ENCODE measurements at places on chromosomes 7 and 10. TPM values are rescaled to one million over a fixed set of nuclear protein-coding genes. Genes with fewer than 3 reads are reported as not detected.

DNA sequence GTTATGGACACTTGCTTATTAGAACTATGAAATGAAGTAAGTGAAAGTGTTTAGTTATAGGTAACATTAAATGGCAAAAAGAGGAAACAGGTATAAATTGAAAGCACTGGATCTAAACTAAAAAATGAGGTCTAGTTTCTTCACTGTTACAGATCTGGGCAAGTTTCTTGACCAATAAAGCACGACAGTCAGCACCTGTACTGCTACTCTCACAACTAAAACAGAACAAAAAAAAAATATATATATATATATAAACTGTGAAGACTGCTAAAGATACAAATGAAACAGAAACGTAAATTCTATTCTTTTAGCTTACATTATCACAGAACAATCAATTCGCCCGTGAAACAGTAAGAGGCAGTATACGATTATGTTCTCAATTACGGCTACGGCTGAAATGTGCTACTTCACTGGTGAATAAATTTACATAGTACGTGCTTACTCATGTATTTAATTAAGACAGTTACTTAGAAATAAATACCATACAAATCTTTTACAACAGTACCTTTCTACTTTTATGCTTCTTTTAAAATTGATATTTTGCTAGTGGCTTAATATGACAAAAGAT lies 4.2 kb downstream of the AHR start:
- H3K4me3 ChIP-seq: no peak overlapping the region
- DNase-seq: no peak
- peaks cover 15% of the 10 kb centered on the region for H3K36me3 ChIP-seq
- H3K27ac ChIP-seq: no peak overlapping the region

DNA sequence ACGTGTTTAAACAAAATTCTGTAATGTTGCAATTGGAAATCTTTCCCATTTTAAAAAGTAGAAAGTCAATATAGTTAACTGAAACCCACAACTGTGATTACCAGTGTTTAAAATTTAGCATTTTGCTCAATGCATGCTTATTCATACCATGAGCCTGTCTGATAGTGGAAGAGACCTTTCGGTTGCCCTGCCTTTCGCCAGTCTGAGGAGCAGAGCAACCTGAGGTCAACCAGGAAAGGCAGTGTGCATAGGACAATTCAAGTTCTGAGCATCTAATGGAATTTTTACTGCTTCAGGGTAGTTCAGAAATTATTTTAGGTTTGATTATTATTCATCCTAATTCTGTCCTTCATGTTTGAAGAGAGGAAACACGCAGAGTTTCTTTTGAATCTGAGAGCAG lies 100.8 kb downstream of the CUBN start:
- no peaks in the 10 kb centered on the region for H3K27me3 ChIP-seq
- peak; percentile 30 for DNase-seq
- peak overlapping the region; percentile 96 for H3K27ac ChIP-seq
- peaks cover 14% of the 10 kb centered on the region for H3K36me3 ChIP-seq
- H3K4me3 ChIP-seq: peak overlapping the region; percentile 73

- H3K36me3 ChIP-seq: peaks cover 53% of the 10 kb centered on the region
- H3K4me3 ChIP-seq: peak overlapping the region; percentile 88
- no peak for DNase-seq
- H3K27me3 ChIP-seq: no peaks in the 10 kb centered on the region
Observed at GRCh38 chr7:44883961-44884620, 1.2 kb downstream of the PURB start.

DNA sequence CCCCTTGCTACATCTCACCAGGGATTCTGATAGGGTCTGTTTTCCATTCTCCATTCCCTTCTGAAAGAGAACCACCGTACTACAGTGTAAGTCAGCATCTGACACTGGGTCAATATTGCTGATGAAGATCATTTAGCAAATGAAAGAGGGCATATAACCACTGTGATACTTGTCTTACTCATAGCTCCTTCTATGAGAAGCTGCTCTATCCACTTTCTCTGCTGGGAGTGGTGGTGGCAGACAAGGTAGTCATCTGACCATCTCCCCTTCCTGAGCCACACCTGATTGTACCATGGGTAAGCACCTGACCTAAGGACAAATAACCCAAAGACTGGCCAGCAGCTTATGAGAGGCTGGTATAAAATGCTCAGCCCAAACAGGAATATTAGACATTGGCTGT lies 220.4 kb downstream of the DOCK4 start:
- no peaks in the 10 kb centered on the region for H3K4me1 ChIP-seq
- H3K27ac ChIP-seq: no peak overlapping the region
- H3K36me3 ChIP-seq: no peaks in the 10 kb centered on the region
- no peaks in the 10 kb centered on the region for H3K27me3 ChIP-seq
- DNase-seq: no peak
- no peak overlapping the region for H3K4me3 ChIP-seq

GRCh38 chr7:158111049-158111751 lies 476.4 kb downstream of the PTPRN2 start:
- peaks cover 18% of the 10 kb centered on the region for H3K27me3 ChIP-seq
- peaks cover 2% of the 10 kb centered on the region for H3K36me3 ChIP-seq
- no peak overlapping the region for H3K27ac ChIP-seq
- H3K4me3 ChIP-seq: no peak overlapping the region
- no peak for DNase-seq

DNA sequence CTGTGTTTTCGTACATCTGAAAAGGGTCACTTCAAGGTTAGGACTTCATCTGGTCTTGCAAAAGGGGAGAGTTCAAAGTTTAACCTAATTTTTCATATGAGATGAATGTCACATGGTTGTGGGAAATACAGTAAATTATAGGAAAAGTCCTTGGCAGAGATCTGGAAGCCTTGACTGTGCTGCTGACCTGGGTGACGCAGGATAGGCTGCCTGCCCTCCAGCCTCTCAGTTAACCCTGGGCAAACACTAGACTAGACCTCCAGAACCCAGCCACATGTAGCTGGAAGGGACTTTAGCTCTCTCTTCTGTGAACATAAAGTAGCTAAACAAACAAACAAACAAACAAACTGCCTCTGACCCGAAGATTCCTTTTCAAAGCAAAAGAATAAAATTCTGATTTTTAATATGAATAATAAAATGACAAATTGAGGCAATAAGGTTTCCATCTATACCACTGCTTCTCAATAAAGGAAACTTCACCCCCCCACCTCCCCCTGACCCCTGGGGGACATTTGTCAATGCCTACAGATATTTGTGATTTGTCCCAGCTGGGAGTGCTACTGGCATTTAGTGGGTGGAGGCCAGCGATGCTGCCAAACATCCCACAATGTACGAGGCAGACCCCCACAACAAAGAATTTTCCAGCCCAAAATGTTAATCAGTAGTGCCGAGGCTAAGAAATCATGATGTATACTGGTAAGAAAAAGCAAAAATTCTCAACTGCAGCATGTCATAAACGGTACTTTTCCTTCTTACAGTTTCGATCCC lies 75.2 kb upstream of the PRR15 start:
- H3K4me1 ChIP-seq: peaks cover 1% of the 10 kb centered on the region
- DNase-seq: no peak
- H3K36me3 ChIP-seq: no peaks in the 10 kb centered on the region
- peaks cover 13% of the 10 kb centered on the region for H3K27me3 ChIP-seq
- no peak overlapping the region for H3K4me3 ChIP-seq

Gene UBE3C
- total RNA-seq: 75.0 TPM

Gene ABCB1
- total RNA-seq: 9.5 TPM

Gene GPR85
- 0.16 TPM for total RNA-seq

Gene HOXA4
- total RNA-seq: not detected

Measured in activated naive CD8-positive, alpha-beta T cell treated with anti-CD3 and anti-CD28 coated beads for 36 hours (primary cell).